ENCODE measurements at places on chromosomes 7 and 10.

GRCh38 chr7:155741805-155742204 lies 70.5 kb downstream of the SHH start:
- DNase-seq: no peak

DNA sequence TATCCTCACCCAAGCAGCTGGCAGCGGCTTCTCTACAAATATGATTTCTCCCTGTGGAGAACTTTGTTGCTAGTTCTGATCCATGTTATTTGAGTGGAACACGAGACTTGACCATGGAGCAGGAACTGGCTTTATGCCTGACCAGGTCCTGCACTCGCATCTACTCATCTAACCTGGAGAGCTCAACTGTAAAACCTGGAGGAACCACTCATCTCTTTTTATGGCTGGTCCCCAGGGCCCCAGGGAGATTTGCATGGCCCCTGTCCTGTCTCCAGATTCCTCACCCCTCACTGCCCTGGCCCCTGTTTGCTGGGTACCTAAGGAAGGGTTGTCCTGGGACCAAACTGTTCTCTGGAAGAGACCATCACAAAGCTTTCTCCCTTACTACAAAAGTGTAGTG lies 16.0 kb downstream of the TCAF1 start:
- no peak for DNase-seq

GRCh38 chr10:79069325-79070080 lies 737 bp downstream of the ZMIZ1 start:
- DNase-seq: no peak

GRCh38 chr7:54814401-54814800 lies 55.4 kb upstream of the SEC61G start:
- DNase-seq: no peak

DNA sequence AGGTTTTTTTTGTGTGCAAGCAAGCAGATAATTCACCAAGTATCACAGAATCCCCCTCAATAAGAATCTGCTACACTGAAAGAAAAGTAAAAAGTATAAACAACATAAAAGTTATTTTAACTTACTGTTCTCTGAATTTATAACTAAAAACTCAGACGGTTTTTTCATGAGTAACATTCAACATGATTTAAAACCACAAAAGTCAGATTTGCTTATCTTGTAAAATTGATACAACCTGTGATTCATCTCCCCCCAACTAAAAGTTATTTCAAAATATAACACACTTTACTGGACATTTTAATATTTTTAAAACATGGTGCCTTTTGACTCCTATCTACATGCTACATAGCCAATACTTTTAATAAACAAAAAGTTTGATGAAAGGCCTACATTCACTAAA lies 32.8 kb downstream of the TSPAN12 start:
- DNase-seq: no peak

DNA sequence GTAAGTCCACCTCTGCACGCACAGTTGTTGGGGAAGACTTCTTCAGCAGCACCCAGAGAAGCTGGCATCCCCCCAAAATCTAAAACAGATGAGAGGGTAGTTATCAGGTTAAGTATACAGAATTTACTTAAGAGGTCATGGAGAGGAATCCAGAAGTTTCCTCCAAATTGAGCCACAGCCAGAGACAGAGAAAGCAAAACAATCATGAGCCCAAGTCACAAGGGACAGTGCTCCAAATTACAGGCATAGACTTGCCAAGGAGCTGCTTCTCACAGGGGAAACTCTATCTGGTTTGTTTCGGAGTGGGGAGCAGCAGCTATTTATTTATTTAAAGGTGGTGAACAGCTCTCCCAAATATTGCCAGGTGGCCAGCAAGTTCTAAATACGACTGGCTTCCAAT lies 308.4 kb downstream of the SKIDA1 start:
- DNase-seq: no peak

Measured in H1 (cell line).